ENCODE measurements at places on chromosomes 7 and 10.

- DNase-seq: no peak
Measured at GRCh38 chr7:158959954-158960353, 103.6 kb downstream of the DYNC2I1 start.

- no peak for DNase-seq
Measured at GRCh38 chr10:4477664-4478063, 348.3 kb upstream of the AKR1E2 start.

GRCh38 chr7:24609570-24609969 lies 36.3 kb downstream of the PALS2 start:
- no peak for DNase-seq

DNA sequence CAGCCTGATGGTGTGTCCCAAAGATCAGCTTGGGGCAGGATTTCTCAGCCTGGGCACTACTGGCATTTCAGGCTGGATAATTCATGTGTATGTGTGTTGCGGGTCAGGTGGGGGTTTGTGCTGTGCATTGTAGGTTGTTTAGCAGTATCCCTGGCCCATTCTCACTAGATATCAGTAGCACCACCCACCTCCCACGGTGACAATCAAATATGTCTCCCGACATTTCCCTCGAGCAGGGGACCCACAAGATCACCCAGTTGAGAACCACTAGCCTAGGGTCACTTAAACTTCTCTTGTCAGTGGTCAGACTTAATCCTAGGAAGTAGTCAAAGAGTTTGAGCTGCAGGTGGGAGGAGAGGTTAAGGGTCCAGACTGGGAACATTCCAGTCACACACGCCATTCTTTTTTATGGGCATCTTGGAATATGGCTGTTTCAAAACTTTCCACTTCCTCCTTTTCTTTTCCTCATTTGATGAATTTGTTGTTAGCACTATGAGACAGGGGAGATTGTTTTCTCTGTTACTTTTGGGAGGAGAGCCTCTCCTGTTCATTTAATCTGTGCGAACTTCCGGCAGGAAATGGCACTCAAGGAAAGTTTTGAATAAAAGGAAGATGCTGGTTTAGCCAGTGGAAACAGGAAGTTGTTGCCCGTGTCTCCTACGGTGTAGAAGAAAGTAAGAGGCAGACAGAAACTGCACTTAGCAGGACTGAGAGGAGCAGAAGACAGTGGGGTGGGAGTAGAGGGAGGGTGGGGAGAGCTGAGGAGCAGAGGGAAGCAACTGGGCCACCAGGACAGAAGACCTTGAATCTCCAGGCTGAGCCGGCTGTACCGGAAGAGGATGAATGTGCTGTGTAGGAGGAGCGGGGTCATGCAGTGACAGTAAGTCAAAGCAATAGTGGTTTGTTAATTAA lies 17.6 kb upstream of the EXOC6 start:
- DNase-seq: no peak

DNA sequence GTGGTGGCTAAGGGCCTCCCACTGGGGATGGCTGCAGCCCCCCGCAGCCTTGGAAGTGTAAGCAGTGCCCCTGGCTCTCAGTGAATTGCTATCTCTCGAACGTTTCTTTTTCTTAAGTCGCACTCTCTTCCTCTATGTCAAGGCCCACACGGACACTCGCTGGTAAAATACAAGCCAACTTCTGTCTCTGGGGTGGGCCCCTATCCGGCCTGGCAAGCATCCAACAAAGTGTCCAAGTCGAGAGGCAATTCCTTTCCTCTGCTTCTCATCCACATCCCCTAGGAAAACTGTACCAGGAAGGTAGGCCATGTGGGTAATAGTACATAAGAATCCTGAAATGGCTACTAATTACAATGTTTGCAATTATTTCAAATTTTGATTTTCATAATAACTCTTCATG lies 194.9 kb upstream of the MGMT start:
- no peak for DNase-seq

DNA sequence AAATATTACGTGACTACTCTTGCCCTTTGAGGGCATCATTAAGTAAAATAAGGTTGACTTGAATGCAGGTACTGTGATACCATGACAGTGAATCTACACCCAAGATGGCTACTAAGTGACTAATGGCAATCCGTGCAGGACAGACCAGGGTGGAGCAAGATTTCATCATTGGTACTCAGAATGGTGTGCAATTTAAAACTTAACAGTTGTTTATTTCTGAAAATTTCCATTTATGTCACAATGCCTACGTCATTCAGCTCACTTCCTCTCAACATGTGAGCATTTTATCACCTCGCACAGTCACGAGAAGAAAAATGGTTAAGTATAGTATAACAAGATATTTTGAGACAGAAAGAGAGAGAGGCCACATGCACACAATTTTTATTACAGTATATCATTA lies 50.3 kb upstream of the MET start:
- no peak for DNase-seq

DNA sequence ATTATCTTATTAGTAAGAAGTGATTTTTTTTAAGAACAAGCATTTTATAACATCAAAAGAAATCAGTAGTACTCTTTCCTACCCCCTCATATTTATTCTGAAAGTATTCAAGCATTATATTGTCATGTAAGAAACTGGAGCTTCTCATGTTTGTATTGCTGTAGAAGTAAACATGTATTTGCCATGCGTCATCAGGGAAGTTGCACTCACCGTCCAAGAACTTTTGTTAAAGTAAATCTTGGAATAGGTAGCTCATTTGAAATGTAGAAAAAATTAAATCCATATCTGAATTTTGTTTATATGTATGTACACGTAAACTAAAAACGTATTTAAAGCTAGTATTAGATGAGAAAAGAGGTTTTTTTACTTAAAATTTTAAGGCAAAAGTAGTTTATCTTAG lies 96.8 kb downstream of the PTEN start:
- no peak for DNase-seq

DNA sequence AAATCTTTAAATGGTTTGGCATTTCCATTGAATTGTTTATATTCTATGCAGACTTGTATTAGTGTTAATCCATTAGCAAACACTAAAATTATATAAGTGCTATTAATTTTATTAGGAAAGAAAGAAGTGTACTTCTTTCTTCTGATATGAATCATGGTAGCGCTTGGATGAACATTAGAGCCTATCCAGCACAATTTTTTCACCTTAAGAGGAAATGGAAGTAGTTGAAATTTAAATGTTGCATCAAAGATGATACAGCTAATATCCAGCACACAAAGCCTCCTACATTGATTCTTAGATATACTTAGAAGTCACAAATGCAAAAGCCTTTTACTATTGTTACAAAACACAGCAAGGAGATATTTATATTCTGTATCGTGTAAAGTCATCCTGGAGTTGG lies 174.5 kb downstream of the AHR start:
- DNase-seq: no peak

GRCh38 chr10:52653263-52653909 lies 119.2 kb downstream of the MBL2 start:
- no peak for DNase-seq

GRCh38 chr7:1530946-1531262 lies 402 bp downstream of the MAFK start:
- no peak for DNase-seq

DNA sequence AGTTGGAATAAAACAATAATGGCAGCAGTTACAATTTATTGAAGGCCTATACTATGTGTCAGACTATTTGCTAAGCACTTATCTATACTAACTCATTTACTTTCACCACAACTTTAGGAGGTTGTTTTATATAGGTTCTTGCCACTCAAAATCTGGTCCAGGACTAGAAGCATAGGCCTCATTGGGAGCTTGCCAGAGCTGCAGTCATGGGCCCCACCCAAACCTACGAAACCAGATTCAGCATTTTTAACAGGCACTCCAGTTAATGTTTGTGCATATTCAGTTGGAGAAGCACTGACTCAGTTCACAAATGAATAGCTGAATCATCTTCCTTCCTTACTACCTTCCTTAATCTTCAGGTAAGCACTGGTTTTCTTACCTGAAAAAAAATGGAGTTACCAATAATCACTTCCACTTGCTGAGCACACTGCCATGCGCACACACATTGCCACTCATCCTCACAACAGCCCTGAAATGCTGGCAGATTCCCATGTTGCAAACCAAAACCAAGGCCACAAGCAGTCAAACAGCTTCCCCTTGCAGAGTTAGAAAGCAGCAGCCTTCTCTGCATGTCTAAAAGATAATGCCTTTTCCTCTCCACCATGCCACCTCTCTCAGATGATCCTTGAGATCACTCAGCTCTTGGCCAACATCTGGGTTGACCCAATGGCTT lies 122.4 kb downstream of the SLC16A9 start:
- no peak for DNase-seq

DNA sequence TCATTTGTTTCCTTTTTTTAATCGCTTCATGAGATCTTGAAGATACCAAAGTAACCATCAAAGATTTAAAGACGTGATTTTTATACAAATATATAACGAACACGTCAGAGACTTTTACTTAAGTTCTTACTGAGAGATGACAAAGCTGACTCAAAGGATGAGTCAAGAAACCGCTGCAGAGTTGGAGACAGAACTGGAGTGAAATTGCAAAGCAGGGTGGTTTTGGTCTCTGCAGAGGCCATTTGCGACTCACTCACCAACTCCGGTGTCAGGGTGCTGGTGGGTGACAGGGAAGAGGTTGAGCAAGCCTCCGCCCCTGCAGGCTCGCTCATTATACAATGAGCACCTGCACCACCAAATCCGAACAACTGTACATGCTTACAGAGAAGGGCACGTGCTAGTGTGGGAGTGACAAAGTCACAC lies 75.2 kb downstream of the DNAJB6 start:
- no peak for DNase-seq

- DNase-seq: no peak
Measured at GRCh38 chr10:3094609-3095036, 27.3 kb downstream of the PFKP start.

- no peak for DNase-seq
Measured at GRCh38 chr7:70696201-70696754, 435.7 kb upstream of the GALNT17 start.

- no peak for DNase-seq
Measured at GRCh38 chr7:142801601-142802295, 31.0 kb downstream of the PRSS2 start.

DNA sequence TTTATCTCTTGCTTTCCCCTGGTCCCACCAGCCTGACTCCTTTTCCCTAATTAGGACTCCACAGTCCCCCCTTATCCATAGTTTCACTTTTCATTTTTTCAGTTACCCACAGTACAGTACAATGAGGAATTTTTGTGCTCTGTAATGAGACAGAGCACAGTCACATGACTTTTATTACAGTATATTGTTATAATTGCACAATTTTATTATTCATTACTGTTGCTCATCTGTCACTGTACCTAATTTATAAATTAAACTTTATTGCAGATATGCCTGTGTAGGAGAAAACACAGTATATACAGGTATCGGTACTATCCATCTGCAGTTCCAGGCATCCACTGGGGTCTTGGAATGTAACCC lies 125.4 kb downstream of the KCNMA1 start:
- DNase-seq: no peak

GRCh38 chr7:47714669-47715607 lies 133.0 kb upstream of the TNS3 start:
- DNase-seq: no peak

DNA sequence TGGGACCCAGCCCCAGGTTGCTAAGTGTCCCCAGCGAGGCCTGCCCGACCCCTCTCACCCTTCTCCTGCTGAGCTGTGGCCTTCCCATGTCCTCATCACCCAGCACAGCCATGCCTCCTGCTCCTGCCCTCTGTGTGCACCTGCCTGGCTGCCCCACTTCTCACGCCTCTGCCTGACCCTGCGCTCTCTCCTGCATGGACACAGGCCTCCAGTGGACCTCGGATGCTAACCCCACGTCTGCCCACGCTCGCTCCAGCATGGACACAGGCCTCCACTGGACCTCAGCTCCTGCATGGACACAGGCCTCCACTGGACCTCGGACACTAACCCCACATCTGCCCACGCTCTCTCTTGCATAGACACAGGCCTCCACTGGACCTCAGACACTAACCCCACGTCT lies 111.6 kb downstream of the ADARB2 start:
- DNase-seq: no peak

- DNase-seq: no peak
Measured at GRCh38 chr7:148303295-148304082, 287.1 kb upstream of the C7orf33 start.

GRCh38 chr10:132628966-132629900 lies 91.6 kb downstream of the INPP5A start:
- DNase-seq: no peak

- no peak for DNase-seq
Measured at GRCh38 chr7:134420424-134421125, 38.3 kb downstream of the AKR1B1 start.

DNA sequence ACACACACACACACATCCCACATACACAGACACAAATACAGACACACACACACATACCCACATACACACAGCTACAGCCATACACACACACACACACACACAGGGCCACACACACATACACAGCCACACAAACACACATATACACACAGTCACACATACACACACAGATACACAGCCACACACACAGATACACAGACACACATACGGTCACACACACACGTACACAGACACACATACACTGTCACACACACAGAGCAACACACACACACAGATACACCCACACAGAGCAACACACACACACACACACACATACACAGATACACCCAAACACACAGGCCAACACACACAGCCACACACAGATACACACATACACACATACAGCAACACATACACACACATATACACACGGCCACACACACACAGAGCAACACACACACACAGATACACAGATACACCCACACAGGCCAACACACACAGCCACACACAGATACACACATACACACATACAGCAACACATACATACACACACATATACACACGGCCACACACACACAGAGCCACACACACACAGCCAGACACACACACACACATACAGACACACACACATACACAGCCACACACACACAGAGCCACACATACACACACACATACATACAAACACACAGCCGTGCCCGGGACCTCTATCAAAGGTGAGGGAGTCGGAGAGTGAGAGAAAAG lies 22.3 kb downstream of the KCP start:
- no peak for DNase-seq

GRCh38 chr7:79176859-79177477 lies 276.5 kb downstream of the MAGI2 start:
- DNase-seq: no peak

- DNase-seq: no peak
Measured at GRCh38 chr7:112985377-112985987, 101.1 kb downstream of the GPR85 start.

DNA sequence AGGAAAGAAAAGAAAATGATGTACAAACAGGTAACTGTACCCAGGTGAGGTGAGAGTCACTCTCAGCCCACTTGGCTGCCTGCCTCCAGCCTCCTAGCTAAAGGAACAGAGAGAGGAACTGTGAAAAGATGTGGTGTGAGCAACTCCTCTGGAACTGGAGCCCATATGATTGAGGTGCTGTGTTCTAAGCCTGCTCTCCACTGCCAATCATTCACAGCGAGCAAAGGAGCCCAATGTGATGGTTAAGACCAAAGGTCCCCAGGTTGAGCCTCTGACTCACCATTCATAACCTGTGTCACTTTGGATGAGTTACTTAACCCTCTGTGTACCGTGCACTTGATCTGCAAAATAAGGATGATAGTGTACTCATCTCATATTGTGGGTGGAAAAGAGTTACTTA lies 868.1 kb upstream of the AUTS2 start:
- DNase-seq: no peak

Data from activated naive CD8-positive, alpha-beta T cell treated with anti-CD3 and anti-CD28 coated beads, Interleukin-2, amount 50 U/mL, for 16 hours (primary cell).